ENCODE measurements at places on chromosomes 12 and 14.

GRCh38 chr12:128940090-128940888 is 87.0 kb downstream of the GLT1D1 start:
- no peak for DNase-seq

- DNase-seq: no peak
These were observed 310.5 kb downstream of the ETNK1 start for GRCh38 chr12:22935501-22935900.

- DNase-seq: peak; percentile 75
These were observed 42.0 kb downstream of the TRAF3 start for GRCh38 chr14:102819176-102819628.

DNA sequence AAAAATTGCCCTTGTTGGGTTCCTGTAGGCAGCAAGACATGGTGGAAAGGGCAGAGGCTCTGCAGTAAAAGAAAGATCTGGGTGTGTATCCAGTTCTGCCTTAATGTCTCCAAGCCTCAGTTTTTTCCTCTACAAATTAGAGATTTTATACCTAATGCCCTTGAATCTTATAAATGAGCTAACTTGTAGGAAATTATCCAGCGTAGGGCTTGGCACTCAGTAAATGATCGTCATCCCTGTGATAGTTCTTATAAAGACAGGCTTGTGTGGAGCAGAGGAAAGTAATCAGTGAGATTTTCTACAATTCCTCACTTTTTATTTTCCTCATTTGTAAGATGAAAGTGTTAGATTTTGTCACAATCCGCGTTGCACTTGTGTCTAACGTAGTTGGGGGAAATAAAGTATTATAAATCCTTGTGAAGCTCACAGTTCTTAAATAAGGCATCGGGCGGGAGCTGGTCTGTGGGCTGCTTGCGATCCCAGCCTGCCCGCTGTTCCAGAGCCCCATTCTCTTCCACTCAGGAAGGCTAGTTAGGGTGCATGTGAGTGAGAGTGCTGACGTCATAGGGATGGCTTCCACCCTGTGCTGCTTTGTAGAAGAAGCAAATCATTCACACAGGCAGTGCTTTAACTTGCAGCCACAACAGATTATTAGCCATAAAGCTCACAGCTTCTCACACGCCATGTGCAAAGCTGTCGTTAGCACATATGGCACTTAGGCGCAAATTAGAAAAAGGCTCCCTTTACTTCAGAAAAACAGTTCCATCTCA is 87.6 kb downstream of the EML1 start:
- DNase-seq: no peak

- peak; percentile 9 for DNase-seq
These were observed 55.9 kb downstream of the FERMT2 start for GRCh38 chr14:52895000-52895399.

GRCh38 chr12:65961190-65962035 is 137.1 kb downstream of the HMGA2 start:
- no peak for DNase-seq

DNA sequence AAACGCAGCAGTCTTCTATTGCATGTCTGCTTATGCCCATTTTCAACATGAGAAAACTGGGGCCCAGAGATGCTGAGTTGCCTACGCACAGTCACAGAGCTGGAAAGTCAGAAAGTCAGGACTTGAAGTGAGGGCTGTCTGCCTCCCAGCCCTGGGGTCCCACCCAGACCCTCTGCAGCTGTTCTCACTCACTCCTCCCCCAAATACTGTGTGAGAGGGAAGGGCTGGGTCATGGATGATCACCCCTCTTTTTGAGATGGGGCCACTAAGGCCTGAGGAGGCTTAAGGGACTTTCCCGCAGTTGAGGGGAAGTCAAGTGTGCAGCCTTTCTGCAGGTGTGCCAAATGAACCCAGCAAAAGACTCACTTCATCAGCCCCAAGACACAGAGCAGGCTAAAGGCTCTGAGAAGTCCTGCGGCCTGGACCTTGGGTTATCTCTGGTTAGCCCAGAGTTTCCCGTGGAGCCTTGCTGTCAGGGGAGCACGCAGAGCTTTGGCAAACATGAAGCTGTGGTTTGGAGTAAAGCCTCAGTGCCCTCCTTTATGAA is 18.7 kb downstream of the DTX1 start:
- peak; percentile 82 for DNase-seq

GRCh38 chr12:56749853-56750252 is 2.3 kb downstream of the PRIM1 start:
- DNase-seq: no peak

- no peak for DNase-seq
These were observed 89.2 kb downstream of the SPPL3 start for GRCh38 chr12:120814903-120815429.

GRCh38 chr14:89432226-89432625 is 15.2 kb upstream of the FOXN3 start:
- DNase-seq: no peak

DNA sequence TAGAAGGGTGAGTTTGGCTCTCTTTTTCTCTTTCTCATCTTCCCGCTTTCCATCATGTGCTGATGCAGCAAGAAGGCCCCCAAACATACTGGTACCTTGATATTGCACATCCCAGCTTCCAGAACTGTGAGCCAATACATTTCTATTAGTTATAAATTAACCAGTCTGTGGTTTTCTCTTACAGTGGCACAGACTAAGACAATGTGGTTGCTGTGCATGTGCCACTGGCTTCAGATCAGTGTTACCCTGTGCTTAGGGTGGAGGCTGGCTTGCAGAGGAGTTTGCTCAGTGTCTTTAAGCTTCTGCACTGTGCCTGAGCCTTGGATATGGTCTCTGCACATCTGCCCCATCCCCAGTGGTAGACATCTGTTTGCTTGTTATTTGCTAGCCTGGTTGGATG is 5.5 kb downstream of the IFI27L2 start:
- DNase-seq: no peak
